ENCODE measurements at places on chromosomes 6 and 20.

DNA sequence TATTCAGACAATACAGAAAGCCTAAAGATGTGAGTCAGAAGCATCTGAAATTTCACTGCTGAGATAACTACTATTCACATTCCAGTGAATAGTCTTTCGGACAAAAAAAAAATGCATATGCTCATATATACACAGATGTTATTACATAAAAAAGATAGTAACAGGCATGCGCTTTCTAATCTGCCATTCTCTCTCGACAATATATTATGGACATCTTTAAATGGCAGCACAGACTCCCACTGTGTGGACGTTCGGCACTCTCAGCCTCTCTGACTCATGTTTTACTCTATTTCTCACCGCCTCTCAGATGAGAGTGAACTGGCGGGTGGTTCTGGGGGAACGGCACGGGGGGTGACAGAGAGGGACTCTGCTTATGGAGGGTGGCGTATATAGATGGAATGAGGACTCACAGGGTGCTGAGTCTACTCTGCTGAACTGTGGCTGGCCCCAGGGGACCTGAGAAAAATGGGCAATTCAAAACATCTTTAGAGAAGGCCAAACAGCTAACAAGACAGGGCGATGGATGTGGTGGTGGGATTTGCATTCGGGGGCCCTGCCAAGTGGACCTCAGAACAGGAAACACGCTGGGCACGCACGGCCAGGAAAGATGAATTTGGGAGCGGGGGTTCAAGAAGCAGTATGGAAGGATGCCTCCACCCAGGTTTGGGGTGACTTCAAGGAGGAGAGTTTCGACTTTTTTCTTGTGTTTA, 68.9 kb downstream of the MDGA1 start:
- no peak for ATAC-seq

- no peak for ATAC-seq
Measured at GRCh38 chr6:24694198-24694597, 24.8 kb downstream of the C6orf62 start.

- ATAC-seq = peak; percentile 20
Measured at GRCh38 chr6:75283907-75284631, 523 bp downstream of the TMEM30A start.

- peak; percentile 95 for ATAC-seq
Measured at GRCh38 chr6:29632789-29633533, at the start of gene GABBR1. TSS of gene GABBR1 (minus strand) at chr6:29633183. CDS start at chr6:29632385, 798 bp downstream.

DNA sequence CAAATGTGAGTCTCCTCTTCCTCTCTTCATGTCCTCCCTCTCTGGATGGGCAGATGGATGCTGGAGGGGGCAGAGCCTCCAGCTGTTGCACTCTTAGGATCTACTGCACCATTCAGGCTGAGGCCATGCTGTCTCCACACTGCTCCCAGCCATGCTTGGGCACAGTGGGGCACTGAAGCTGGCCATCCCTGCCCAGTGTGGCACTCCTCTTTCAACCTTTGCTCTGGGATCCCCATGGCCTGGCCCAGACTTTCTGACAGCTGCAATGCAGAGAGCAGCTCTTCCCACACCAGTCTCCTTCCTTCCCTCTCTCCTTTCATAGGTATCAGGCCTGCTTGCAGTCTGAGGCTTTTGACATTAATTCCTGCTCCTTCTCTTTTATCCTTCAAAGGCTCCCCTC, 9.3 kb downstream of the KCNK17 start:
- no peak for ATAC-seq

GRCh38 chr6:136880748-136881460, 41.2 kb upstream of the SLC35D3 start:
- no peak for ATAC-seq

DNA sequence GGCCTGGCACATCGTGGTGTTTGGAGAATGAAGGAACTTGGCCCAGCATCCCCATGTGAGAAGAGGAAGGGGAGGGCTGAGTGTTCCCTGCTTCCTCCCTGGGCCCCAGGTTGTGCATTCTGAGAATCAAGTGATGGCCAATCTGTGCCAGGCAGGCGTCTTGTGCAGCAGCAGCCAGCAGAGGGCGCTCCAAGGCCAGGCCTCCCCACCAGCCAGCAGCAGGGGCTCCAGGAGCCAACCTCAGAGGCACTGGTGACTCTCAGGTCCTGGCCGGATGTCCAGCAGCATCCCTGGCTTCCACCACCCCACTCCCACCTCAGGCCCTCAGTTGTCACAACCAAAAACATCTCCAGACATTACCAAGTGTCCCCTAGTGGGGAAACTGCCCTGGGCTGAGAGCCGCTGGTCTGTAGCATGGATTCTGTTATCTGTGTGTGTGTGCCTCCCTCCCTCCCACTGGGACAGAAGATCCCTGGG, 192.0 kb downstream of the PREX1 start:
- ATAC-seq = no peak

- no peak for ATAC-seq
Measured at GRCh38 chr6:137827977-137828810, 38.9 kb upstream of the TNFAIP3 start.

DNA sequence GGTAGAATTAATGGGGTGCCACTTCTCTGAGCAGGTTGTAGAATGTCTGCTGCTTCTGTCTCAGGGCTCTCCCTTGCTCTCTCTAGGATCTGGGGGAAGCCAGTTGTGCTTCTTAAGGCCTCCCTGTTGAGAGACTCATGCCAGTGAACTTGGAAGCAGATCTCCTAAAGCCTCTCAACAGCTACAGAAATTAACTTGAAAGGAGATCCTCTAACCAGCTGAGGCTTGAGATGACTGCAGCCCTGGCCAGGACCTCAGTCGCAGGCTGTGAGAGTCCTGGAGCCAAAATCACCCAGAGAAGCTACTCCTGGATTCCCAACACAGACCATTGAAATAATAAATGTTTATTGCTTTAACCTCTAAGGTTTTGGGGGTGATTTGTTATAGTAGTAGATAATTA, 180.2 kb upstream of the MARCKS start:
- no peak for ATAC-seq

DNA sequence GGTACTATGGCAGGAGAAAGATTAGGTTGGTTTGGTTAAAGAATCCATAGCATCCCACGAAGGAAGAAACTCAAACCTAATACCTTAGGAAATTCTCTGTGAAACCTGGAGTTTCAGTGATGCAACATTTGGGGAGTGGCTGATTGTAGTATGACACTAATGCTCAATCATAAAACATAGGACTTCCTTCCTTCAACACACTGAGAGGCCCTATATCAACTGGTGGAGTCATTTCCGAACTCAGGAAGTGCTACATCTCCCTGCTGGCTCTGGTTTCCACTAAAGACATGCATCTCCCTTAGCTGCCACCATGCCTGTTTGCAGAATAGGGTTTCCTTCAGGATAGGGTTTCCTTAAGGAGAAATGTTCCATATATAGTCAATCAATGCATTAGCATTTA, 5.2 kb upstream of the MANEA start:
- no peak for ATAC-seq

Measured in gastroesophageal sphincter (tissue), 4 donors.